Activated T-helper 1 cell treated with Interleukin-2 at 50 U/mL for 16 hours (primary cell): ENCODE measurements at places on chromosomes 11 and 22.

DNA sequence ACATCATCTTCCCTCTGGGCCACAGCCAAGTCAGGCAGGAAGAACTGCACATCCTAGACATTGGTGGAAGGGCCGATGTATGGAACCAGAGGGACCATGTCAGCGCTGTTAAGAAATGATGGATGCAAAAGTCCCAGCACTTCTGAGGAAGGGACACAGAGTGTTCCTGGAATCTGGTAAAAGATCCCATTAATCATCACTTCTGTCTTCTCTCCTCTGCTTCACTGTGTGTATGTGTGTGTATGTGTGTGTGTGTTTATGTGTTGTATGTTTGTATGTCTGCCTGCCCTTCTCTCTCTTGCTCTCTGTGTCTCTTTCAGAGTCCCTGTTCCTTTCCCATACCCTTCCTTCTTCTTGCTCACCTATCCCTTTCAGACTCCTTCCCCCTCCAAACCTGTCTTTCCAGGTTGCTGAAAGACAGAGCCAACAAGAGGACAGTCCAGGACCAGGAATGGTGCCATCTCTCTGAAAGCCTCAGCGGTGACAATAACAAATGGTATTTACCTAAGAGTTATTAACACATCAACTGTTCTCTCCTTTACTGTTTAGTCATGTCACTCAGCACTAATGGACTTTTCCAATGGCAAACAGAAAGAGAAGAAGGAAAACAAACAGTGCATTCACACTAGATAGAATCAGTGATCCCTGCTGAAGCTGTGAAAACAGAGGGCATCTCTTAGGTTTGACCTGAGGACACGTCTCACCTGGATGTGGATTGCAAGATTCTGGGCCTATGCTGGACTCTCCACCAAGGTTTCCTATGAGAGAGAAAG, 47.1 kb downstream of the EHF start:
- no peak for DNase-seq

DNA sequence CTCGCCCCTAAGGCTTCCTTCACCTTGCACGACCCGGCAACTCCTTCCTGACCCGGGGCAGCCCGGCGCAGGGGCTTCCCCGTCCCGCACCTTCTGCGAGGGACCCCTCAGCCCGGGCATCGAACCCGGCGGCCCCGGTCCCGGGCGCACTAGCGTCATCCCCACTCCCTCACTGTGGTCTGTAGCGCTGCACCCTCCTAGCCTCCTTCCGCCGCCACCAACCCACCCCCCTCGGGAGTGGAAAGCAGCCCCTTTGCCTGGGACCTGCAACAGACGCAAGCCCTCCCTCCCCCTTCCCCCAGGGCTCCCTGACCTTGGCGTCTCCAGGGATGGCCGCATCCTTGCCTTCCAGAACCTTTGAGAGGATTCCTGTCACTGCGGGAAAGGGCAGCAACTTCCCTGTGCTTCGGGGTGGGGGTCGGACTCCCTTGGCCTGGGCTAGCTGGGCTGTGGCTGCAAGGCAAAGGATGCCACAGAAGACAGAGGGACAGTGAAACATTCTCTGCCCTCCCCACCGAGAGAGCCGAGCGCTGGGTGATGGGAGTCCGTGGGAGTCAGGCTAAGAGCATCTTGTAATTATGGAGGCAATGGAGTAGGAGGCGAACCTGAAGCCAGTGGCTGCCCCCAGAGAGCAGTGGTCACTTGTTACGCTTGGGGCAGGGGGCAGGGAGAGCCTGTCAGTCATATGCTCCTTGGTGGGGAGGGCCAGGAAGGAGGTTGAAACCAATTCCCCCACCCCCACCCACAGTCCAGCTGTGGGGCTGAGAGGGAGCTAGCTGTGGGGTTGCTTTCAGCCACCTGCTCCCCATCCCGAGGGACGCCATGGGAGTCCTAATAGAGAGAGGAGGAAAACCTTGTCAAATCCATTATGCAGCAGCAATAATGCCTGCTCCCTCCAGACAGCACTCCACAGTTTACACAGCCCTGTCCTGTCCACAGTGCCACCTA, 920 bp downstream of the TMEM132A start:
- DNase-seq = no peak

GRCh38 chr11:59174664-59175033, 2.7 kb downstream of the DTX4 start:
- DNase-seq = no peak

DNA sequence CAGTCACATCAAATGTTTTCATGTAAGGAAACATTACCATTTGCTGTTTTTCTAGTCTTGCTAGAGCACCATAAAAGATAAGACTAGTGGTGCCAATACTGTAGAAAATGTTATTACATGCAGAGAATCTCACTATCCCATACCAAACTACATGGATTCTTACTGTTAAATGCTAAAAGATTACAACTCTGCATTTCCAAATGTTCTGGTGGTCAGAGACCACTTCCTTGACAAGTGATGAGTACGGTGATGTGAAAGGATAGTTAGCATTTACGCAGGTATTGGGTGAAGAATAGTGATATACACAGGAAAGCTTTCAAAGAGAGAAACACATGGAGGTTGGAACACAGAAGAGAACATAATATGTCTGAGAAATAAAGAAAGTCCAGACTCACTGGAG, 98.2 kb downstream of the GGTLC2 start:
- no peak for DNase-seq

GRCh38 chr11:40215556-40215955, 1243.9 kb downstream of the LRRC4C start:
- DNase-seq = no peak

- no peak for DNase-seq
Observed at GRCh38 chr11:44748606-44749005, 21.8 kb downstream of the TSPAN18 start.

GRCh38 chr11:60615497-60615896, 83.9 kb upstream of the MS4A8 start:
- DNase-seq = no peak

GRCh38 chr11:19697721-19698121, 14.9 kb upstream of the NAV2 start:
- DNase-seq = no peak

DNA sequence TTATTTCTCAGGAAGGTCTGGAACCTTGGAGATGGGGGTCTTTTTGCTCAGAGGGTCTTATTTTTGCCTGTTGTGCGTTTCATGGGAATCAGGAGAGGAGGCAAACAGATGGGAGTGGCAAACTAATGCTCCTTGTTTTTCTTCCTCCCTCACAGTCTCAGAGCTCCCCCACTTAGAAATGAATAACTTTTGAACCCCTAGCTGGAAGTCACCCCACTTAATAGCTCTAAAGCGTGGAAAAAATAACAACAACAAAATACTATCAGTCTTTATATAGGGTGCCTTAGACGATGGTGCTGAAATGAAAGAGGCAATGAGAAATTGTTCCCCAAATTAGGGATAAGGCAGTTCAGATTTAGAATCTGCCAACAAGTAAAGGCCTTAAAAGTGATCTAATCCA, 76.8 kb upstream of the BDNF start:
- DNase-seq = no peak

DNA sequence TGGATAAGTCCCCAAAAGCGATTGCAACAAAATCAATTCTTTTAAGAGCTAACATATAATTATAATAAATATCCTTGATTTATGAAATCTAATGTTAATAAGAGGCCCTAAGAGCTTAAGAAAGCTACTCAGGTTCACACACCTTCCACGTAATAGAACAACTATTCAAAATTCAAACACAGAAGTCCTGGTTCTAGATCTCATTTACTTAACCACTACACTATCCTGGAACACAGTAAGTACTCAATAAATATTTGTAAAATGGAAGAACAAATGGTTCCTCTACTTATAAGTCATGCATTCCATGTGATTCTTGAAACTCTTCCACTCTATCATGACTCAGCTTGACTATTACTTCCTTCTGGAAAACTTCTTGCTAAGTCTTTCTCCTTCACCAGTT, 268.2 kb downstream of the FAM181B start:
- DNase-seq = no peak

DNA sequence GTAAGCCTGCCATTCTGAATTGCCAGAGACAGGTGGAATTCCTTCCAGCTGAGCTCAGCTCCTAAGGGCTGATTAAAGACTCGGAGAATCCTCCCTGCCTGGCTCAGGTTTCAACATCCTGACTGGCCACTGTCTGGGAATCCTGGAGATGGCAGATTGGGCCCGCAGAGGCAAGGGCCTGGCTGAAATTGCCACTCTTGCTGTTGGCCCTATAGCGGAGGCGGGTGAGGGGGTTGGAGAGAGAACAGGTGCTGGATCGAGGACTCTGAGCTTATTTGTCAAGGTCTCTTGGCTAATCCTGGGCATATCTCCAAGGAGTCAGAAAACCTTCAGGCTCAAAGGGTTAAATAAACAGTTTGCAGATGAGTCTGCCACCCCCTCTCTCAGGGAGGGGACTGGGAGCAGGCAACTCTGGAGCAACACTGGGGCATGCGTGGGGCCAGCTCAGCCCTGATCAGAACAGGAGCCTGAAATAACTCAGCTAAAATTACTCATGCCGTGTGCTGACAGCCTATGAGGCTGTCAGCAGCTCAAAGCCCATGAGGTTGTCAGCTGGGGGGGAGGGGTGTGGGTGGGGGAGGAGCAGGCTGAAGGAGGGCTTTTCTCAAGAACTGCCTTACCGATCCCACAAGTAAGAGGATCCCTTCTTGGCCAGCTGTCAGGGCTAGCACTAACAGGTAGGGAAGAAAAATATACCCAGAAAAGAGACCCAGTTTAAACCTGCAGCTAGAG, 14.7 kb upstream of the MFRP start:
- no peak for DNase-seq

- DNase-seq = no peak
Observed at GRCh38 chr22:40329466-40329865, 16.8 kb upstream of the ADSL start.

DNA sequence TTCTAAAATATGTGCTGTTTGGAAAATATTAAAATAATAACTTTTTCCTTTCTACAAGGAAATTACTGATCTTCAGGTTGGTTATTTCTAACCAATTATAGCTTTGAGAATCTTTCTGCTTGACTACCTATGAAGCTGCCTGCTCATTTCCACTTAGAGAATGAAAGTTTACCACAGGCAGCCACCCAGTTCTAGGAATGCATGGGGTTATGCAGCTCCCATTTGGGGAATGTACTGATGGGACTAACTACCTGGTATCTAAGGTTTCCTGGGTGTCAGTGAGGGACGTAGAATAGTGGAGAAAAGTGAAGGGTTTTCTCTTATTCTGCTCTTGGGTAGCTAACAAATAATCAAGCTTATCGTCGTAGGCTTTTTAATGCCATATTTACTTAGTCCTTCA, 73.4 kb downstream of the DEUP1 start:
- no peak for DNase-seq
